Activated CD4-positive, alpha-beta T cell treated with anti-CD3 and anti-CD28 coated beads, Interleukin-2, Interleukin-6, amounts not matched to agents 100 ng/mL and 50 ng/mL, durations not matched to agents 16 hours and 8 hours (primary cell): ENCODE measurements at places on chromosomes 13 and 19.

DNA sequence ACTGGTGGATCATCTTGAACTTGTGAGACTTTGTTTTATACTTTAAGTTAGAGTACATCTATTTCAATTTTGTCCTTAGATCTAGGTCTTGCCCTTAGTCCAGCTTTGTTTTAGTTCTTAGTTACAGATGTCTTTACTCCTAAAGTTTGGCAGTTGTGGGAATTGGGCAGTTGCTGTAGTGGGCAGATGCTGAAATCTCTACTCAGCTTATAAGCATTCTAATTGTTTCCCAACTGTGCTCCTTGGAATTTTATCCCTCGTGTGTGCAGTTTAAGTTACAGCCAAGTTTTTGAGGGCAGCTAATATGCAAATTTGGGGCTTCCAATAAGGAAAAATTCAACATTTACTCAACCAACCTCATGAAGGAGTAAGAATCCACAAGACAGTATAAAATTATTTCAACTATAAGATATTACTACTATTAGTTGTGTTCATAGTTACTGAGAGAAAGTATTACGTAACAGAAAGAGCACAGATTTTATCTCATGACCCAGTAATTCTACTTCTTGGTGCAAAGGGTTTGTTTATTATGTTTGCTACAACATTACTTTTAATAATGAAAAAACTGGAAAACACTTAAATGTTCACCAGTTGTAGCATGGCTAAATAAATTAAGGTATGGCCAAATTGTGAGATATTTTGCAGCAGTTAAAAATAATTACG, 32.9 kb downstream of the CCDC122 start:
- no peak for DNase-seq

DNA sequence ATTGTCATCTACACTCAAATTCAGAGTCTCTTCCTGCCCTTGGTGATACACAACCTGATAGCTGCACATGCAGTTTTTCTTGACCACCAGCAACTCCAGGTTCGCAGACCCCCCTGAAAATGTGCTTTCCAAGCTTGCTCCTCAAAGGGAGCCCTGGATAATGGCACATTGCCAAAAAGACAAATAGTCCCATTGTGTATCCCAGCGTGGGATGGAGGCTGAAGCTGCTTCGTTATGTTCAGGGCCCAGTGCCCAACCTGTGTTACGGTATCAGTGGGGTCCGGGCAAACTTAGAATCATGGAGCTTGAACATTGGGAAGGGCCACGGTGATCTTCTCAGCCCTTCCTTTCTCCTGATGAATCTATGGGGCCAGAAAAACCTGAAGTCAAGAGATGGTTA, 173.0 kb downstream of the TEX29 start:
- no peak for DNase-seq

DNA sequence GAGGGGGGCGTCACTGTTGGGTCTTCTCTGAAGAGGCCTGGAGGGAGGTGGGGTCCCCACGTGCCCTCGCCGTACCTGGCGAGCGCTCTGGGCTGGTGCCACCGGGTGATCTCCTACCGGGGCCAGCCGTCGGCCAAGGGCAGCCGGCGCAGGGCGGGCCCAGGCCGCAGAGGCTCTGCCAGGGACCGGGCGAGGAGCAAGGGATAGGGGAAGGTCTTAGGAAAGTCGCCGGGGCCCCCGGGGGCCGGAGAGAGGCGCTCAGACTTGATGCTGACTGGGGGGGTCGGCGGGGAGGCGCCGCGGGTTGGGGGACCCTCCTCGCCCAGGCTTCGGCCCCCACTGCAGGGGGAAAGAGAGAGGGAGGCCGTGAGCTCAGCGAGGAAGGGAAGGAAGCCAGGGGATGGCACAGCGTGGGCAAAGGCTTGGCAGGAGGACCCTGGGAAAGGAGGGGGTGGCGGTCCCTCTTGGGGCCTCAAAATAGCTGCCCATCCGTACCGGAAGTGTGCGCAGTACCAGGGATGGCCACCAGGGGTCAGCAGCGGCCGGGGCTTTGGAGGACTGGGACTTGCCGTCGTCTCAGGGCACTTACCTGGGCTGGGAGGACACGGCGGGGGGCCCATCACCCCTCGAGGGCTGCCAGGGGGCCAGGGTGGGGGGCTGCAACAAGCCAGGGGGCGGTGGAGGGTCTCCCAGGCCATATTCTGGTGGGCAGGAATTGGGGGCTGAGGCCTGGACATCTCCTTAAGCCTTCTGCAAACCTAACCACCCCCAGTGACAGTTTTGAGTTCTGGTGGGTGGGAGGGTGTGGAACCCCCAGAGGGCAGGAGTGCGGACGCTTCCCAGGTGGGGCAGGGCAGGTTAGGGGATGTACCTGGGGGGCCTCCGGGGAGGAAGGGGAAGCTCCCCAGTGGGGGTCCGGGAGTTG, 7.7 kb upstream of the TMEM161A start:
- DNase-seq, result peak; percentile 91

DNA sequence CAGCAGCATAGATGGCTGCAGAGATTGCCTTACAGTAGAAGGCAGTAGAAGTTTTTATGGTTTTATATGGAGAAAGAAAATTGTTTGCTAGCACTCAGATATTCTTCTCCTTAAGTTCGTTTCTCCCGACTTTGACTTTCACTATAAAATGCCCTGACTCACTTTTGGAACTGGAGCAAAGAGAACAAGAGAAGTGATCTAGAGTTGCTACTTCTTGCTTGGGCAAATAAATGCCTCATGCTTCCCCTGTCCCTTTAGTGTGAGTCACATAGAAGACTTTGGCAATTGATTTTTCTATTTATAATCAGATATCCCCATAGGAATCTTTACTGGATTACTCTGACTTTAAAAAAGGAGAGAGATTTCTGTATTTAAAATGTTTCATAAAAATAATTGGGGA, 46.9 kb downstream of the ITGBL1 start:
- DNase-seq, result no peak

- DNase-seq, result no peak
These were observed 25.0 kb upstream of the VWA8 start for GRCh38 chr13:41985788-41986508.

DNA sequence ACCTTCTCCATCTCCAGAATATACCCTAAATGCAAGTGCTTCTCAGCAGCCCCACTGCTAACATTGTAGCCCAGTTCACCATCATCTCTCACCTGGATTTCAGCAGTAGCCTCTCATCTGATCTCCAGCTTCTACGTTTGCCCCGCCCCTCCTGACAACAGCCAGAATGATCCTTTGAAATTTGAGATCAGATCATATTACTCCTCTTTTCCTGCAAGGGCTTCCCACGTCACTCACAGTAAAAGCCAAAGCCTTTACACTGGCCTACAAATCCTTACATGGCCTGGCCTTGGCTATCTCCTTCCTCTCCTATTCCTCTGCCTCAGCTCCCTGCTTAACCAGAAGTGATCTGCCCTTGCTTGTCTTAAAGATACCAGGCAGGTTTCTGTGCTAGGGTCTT, 94.3 kb upstream of the NBEA start:
- no peak for DNase-seq

DNA sequence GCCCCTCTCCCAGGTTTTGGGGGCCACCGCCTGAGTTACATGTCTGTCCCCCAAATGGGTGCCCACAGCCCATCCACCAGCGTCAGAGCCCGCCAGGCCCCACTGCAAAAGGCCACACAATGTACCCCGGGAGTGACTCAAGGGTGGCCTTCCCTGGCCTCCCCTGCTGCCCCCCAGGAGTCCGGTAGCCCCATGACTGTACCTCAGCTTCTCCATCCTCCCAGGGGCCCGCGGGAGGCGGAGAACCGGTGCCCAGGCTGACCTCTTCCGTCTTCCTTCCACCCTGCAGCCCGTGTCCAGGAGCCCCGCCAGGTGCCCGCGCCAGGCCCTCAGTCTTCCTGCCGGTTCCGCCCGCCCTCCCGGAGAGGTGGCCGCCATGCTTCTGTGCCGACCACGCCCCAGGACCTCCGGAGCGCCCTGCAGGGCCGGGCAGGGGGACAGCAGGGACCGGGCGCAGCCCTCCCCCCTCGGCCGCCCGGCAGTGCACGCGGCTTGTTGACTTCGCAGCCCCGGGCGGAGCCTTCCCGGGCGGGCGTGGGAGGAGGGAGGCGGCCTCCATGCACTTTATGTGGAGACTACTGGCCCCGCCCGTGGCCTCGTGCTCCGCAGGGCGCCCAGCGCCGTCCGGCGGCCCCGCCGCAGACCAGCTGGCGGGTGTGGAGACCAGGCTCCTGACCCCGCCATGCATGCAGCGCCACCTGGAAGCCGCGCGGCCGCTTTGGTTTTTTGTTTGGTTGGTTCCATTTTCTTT, 10.3 kb downstream of the CBARP start:
- DNase-seq, result no peak

- no peak for DNase-seq
These were observed 64.9 kb upstream of the FGF14 start for GRCh38 chr13:102466610-102467190.

GRCh38 chr19:47499863-47500830, 14.7 kb downstream of the NAPA start:
- no peak for DNase-seq

DNA sequence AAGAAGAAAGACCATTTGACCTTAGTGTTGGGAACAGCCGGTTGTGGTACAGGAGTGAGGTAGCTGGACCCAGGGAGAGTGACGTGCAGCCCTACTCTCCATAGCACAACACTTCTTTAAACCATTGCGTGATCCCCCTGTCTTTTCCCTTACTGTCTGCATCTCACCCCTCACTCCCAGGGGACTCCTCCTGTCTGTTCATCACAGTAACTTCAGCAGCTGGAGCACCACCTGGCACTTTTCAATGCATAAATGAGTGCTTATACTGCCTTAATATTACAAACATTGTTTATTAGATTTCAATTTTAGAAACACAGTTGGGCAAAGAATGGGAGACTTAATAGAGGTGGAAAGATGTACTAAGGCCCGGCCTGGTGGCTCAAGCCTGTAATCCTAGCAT, 285.5 kb downstream of the UQCRFS1 start:
- DNase-seq, result no peak

DNA sequence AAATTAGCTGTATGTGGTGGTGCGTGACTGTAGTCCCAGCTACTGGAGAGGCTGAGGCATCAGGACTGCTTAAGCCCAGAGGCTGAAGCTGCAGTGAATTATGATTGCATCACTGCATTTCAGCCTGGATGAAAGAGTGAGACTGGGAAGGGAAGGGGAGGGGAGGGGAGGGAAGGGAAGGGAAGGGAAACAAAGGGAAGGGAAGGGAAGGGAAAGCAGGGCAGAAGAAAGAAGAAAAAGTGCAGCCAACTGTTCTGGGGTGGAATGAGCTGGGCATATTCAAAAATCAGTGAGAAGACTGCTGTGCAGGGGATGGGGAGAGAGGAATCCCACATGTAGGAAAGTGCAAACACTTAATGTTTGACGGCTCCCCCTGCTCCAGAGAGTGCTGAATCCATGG, 905.5 kb downstream of the UQCRFS1 start:
- no peak for DNase-seq

- DNase-seq, result no peak
These were observed 1200.4 kb downstream of the DIAPH3 start for GRCh38 chr13:58963321-58963720.

GRCh38 chr13:103039183-103039582, 27.0 kb downstream of the SLC10A2 start:
- no peak for DNase-seq

DNA sequence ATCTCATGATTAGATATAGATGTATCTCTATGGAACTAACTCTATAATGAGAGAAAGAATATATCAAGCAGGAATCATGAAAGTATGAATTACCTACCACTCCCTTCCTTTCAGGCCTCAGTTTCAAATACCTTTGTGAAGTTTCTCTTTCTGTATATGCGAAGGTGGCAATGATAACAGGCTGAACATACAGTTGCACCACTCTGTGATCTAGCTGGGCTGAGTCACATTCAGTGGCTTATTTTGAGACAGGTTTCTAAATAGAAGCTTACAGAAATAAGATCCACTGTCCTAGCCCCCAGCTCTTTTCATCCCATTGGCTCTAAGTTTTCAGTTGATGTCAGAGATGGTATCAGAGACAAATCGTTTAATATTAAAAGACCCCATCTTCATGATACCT, 662.0 kb downstream of the SLITRK1 start:
- no peak for DNase-seq

DNA sequence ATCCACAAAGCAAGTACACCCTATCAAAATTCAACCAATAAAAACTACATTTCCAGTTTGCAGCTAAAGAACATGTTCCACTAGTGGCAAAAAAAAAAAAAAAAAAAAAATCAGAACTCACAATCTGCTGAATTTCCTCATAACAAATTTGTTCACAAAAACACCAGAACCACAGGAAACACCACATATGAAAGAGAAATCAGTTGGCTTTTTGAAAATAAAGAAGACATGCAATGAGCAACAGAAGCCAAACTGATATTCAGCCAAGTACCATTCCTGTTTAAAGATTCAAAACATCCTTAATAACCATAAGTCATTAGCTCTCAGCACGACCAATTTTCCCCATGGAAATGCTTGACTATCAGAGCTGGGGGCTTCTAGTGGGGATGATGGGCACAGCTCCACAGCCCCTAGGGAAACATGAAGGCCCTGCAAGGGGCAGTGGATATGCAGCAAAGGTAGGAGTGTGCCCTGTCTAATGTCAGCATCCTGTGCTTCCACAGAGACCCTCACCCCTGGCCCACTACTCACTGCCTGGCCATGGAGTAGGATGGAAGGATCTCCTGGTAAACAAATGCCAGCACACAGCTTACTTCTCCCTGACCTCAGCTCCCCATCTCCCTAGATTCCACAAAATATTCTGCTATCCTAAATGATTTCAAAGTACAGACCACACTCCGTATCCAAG, 74.0 kb upstream of the DOCK9 start:
- peak; percentile 33 for DNase-seq

DNA sequence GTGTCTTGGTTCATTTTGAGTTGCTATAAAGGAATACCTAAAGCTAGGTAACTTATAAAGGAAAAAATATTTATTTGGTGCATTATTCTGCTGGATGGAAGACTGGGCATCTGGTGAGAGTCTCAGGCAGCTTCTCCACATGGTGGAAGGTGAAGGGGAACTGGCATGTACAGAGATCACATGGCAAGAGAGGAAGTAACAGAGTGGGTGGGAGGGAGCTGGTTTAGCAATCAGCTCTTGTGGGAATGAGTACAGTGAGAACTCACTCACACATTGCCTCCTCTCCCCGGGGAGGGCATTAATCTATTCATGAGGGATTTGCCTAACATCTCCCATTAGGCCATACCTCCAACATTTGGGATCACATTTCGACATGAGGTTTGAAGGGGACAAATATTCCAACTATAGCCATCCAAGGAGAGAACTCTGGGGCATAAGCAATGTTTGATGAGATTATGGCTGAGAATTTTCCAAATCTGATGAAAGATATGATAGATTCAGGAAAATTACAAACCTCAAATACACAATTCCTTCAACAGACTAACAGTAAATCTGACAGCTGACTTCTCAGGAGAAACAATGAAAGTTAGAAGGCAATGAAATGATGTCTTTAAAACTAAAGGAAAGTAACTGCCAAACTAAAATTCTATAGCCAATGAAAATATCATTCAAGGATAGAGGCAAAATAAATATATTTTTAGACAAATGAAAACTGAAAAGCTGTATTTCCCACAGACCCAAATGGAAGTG, 52.5 kb downstream of the MTUS2 start:
- no peak for DNase-seq

- DNase-seq, result no peak
These were observed 17.2 kb upstream of the EIF3G start for GRCh38 chr19:10136936-10137335.

GRCh38 chr13:60562096-60562780, 165.2 kb downstream of the TDRD3 start:
- no peak for DNase-seq

GRCh38 chr19:12956446-12957388, at the start of gene GADD45GIP1:
Gene GADD45GIP1, minus strand, starts transcription at chr19:12957223. Its CDS starts 11 bp downstream, at chr19:12957212.
- DNase-seq, result peak; percentile 93

- no peak for DNase-seq
These were observed 65.4 kb upstream of the ZNF91 start for GRCh38 chr19:23460656-23461055.
